ENCODE measurements at places on chromosomes 3 and 15.

GRCh38 chr3:154356009-154356408 is 31.7 kb upstream of the DHX36 start:
- DNase-seq, result no peak

GRCh38 chr3:73745526-73746191 is 120.9 kb upstream of the PDZRN3 start:
- DNase-seq, result no peak

DNA sequence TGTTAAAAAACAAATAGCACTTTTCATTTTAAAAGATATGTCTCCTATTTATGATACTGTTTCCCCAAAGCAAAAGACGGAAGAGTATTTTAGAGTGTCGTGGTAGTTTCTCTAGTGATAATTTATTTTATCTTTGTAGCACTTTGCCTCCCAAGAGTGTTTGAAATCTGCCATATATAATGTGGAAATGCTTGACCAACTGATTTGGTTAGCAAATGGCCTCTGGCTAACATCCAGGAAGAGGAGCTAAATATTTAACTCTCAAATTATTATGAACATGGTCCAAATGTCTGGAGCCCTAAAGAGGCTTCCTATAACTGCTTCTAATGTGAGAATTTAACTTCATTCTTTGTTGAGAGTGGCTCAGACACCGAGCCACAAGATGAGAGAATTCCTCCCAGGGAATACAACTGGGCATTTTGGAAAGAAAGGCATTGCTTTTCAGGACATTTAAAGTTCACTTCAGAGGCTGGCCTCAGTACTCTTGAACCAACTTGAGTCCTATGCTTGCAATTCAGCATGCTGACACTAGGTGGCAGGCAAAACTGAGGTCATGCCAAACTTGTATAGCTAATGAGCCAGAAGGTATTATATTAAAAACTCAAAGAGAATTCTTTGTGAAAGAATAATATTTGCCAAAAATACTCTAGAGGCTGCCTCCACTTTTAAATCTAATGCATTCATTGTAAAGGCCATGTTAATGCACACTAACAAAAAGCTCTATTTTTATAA is 104.5 kb downstream of the RARB start:
- no peak for DNase-seq

- DNase-seq, result no peak
These were observed 43.9 kb downstream of the PXYLP1 start for GRCh38 chr3:141275511-141275910.

GRCh38 chr15:62626903-62627302 is 415.6 kb upstream of the TPM1 start:
- no peak for DNase-seq

- DNase-seq, result no peak
These were observed 770.1 kb downstream of the AGBL1 start for GRCh38 chr15:86849558-86850285.

DNA sequence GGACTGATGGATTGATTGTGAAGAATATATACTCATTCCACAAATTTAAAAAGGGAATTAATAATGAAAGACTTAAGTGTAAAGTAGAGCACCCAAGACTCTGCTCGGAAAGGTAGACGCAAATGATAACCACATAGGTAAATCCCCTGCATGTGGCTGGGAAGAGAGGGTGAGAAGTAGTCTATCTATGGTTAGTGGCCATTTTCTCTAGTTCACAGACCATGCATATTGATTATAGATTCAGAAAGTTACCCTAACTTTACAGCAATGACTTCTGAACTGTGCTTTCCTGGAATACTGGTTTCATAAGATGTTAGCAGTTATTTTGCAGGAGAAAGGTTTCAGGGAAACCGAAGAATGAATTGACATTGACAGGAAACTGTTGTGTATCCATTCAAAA is 51.7 kb downstream of the CASR start:
- DNase-seq, result no peak

- no peak for DNase-seq
These were observed 27.0 kb downstream of the ALDH1A2 start for GRCh38 chr15:58038426-58039078.

- peak; percentile 11 for DNase-seq
These were observed 64.8 kb downstream of the TRIM71 start for GRCh38 chr3:32882603-32883025.

GRCh38 chr15:84143753-84144314 is 91.7 kb upstream of the GOLGA6L4 start:
- DNase-seq, result no peak

GRCh38 chr3:161409858-161410257 is 38.5 kb upstream of the SPTSSB start:
- DNase-seq, result no peak

- peak; percentile 4 for DNase-seq
These were observed 75.3 kb upstream of the BOC start for GRCh38 chr3:113136071-113136470.

DNA sequence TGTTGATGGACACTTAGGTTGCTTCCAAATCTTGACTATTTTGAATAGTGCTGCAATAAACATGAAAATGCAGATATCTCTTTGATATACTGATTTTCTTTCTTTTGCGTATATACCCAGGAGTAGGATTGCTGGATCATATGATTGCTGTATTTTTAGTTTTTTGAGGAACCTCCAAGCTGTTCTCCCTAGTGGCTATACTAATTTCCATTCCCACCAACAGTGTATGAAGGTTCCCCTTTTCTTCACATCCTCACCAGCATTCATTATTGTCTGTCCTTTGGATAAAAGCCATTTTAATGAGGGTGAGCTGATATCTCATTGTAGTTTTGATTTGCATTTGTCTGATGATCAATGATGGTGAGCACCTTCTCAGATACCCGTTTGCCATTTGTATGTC is 12.5 kb downstream of the PATL2 start:
- no peak for DNase-seq

DNA sequence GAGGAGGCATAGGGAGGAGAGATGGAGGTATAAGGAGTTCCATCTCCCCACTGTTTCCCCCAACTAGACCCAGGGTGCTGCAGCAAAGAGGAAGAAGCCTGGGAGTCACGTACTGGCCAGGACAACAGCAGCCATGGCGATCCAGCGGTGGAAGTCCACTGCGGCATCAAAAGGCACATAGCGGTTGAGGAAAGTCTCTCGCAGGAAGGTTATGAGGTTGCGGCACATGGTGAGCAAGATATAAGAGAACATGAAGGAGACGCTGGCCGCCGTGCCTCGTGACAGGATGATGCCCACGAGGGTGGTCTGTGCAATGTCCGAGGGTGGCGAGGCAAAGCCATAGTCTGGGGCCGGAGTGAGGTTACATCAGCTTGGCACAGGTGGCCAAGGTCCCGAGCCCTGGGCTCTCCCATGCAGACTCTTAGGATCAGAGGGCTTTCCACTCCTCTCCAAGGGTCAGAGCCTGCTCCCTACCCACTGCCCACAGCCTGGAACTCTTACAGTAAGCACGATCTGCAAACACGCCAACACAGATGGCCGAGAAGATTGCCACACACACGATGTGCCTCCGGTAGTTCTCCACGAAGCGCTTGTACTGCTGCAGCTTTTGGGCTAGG is 14.3 kb downstream of the DUOX2 start:
- no peak for DNase-seq

- DNase-seq, result no peak
These were observed 70.5 kb upstream of the KLHL25 start for GRCh38 chr15:85865070-85865684.

- no peak for DNase-seq
These were observed 63.3 kb downstream of the KLHL6 start for GRCh38 chr3:183491923-183492848.

GRCh38 chr15:29815000-29815710 is 7.1 kb downstream of the TJP1 start:
- DNase-seq, result no peak

GRCh38 chr3:4744405-4745234 is 234.6 kb upstream of the BHLHE40 start:
- DNase-seq, result no peak

- no peak for DNase-seq
These were observed 223.7 kb downstream of the PCCB start for GRCh38 chr3:136473716-136474326.

DNA sequence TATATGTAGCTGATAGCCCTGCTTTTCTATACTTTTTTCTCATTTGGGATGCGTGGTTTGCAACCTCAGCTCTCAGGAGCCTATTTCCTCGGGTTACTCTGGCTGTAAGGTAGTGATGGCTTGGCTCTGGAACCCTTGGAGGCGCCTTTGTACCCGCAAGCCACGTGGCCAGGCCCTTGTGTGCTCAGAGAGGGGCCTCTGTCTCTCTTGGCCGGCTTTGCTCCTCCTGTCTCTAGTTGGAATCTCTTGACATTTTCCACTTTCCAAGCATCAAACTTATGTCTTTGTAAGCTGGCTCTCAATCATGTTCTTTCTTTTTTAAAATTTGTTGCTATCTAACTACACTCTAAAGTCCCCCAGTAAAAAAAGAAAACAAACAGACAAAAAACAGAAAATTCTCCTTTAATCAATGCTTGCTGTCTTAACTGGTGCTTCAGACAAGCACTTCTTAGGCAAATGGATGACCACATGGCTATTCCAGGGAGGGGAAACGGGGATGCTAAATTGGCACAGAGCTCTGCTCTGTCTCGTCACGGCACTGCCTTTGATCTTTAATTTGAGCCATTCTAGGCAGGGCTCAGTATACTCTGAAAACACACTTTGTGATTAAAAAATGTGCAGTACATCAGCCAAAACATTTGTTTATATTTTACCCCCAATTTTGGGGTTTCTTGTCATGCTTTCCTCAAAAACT is 180.4 kb upstream of the NR2E3 start:
- no peak for DNase-seq

DNA sequence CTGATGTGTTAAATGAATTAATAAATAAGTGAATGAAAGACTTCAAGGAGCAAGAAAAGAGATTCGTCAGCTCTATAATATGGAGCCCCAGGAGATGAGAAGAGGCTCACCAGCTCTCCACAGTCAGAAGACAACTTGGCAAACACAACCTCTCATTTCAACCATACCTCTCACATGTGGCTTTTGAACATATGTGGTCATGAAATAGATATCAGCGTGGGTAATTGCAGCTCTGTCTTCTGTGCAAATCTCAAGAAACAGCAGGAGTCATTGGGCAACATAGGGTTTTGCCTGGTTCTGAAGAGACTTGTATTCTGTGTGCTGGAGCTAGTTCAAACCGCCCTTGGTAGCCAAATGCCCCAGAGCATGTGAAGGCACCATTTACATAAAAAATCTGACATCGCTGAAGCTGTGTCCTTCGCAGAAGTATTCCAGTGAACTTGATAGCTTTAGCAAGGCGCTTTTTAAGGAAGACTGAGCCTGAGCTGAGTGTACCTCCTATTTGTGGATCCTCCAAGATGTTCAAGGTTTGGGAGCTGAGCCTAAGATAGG is 8.4 kb downstream of the CX3CR1 start:
- DNase-seq, result no peak

DNA sequence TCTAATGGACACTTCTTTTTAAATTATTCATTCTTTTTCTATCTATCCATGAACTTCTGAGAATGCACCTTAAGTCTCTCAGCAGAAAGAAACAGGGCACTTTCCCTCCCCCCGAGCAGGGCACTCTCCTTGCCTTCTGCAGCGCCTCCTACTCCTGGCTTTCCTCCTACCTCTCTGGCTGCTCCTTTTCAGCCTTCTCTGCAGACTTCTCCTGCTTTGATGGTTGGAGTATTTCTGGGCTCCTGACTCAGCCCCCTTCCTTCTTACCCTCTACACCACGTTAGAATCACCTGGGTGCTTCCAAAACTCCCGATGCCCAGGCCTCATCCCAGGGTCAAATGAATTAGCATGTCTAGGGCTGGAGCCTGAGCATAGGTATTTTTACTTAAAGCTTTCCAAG is 3.4 kb downstream of the SCN5A start:
- no peak for DNase-seq

GRCh38 chr3:98655666-98656065 is 62.3 kb upstream of the CPOX start:
- no peak for DNase-seq

GRCh38 chr3:100796556-100796955 is 87.3 kb downstream of the TFG start:
- DNase-seq, result no peak

- DNase-seq, result no peak
These were observed 738.3 kb upstream of the CFAP20DC start for GRCh38 chr3:59788133-59788532.

DNA sequence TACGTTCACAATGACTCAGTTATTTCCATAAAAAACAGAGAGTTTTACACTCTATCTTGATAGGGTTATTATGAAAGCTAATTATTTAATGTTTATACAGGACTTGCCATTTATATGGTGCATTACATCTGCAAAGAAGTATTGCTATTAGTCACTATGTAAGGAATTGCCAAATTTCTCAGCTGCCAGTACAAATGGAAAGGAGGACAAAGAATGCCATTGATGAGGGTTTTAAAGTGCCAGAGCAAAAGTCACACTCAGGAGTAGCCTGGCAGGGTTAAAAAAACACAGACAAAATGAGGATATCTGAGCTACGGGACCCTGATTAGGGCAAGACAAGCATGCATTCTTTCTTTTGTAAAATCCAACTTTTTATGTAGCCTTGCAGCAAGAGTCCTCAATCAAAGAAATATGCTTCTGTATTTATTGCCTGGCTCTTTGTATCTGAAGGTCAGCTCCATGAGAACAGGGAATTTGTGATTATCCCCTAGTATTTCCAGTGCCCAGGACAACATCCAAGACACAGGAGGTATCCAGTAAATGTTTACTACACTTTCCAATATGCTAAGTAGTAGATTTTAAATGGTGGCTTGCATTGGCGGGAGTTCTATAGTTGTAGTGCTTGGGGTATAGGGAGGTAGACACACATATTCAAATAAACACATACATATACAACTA is 1013.6 kb downstream of the ROBO1 start:
- no peak for DNase-seq

DNA sequence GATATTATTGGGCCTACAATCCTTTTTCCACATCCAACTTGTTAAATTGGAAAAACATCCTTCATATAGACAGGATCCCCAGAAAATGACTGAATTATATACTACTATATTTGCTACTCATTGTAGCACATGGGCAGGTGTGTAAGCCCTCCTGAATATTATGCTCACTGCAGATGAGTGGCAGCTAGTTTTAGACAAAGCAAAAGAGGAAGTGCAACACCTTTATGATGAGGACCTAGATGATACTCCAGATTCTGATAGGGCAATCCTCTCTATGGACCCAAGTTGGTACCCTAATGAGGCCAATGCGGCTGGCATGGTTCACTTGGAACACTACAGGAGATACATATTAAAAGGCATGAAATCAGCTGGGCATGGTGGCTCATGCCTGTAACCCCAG is 119.1 kb upstream of the PLCL2 start:
- DNase-seq, result no peak

DNA sequence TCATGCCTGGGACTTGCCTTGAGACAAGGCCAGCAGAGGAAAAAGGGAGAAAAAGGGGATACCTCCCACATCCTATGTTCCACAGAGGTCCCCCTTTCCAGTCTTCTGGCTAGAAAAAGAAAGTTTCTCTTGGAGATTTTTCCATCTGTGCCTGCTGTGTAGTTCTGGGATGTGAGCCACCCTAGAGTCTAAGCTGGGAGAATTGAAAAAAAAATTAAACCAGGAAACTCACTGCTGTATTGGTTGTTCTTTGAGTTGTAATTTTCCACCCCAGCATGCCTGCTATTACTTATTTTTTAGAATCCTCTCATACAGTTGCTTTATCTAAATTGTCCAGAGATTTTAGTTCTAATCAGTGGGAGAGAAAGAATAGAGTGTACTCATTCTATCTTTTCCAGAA is 68.4 kb downstream of the SV2B start:
- DNase-seq, result no peak

- no peak for DNase-seq
These were observed 4.4 kb upstream of the CD200R1 start for GRCh38 chr3:112979244-112979832.
